ENCODE measurements at places on chromosomes 4 and X.

GRCh38 chr4:159106636-159107035 is 3.8 kb downstream of the RAPGEF2 start:
- DNase-seq = no peak

- DNase-seq = no peak
These were observed 15.1 kb downstream of the UBE2K start for GRCh38 chr4:39712819-39713607.

GRCh38 chr4:152189451-152190179 is 346.3 kb downstream of the FBXW7 start:
- no peak for DNase-seq

DNA sequence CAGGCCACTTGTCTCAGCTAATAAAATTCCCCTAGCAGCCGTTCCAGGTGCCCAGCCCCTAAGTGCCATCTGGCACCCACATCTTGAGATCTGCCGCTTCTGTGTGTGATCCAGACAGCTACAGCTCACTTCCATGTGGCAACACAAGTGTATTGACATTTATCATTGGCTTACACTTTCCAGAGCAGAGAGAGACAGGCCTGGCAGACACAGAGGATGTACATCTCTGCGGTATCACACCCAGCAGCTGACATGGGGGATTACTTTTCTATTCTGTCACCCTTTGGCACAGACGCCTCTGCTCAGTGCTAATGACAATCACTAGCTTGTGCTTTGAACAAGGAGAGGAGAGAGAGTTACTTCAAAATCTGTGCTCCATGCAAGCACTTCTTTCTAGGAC is 195.9 kb downstream of the KDR start:
- DNase-seq = no peak

DNA sequence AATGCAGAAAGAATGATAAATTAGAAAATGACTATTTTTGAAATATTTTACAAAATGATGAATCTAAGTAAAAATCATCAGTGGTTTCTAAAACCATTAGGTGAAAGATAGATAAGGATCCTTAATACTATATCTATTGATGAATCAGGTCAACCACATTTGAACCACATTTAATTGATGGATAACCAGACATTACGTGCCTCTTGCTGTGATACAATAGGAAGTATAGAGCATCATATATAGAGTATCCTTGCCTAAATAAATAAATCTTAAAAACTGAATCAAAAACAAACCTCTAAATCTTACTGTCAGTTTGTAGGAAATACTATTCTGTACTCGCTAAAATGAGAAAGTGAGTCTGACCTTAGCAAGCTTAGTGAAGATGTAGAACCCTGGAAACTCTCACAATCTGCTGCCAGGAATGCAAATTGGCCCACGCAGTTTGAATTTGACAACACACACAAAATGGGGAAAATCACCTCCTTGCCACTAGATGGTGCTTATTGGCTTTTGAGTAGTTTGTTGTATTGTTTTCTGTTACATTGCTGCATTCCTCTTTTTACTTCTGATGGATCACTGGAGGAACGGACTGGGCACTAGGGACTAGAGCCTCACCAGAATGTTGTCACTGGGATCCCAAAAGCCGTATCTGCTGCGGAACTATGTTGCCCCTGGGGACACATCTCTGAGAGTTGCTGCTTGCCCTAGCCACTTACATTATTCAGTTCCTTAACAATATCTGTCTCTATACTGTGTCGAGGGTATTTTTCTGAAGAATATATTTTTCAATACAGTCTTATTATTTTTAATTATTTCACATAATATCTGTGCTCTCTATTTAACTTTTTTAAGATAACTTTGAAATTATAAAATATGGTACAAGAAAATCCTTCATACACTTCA is 25.4 kb upstream of the SLAIN2 start:
- no peak for DNase-seq

DNA sequence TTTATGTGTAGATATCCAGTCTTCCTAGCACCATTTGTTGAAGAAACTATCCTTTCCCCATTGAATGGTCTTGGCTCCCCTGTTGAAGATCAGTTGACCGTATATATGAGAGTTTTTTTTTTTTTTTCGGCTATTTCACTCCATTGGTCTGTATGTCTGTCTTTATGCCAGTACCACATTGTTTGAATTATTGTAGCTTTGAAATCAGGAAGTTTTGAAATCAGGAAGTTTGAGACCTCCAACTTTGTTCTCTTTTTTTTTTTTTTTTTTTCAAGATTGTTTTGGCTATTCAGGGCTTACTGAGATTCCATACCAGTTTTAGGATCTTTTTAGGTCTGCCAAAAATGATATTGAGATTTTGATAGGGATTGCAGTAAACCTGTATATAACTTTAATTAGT is 4.3 kb upstream of the SCD5 start:
- no peak for DNase-seq

DNA sequence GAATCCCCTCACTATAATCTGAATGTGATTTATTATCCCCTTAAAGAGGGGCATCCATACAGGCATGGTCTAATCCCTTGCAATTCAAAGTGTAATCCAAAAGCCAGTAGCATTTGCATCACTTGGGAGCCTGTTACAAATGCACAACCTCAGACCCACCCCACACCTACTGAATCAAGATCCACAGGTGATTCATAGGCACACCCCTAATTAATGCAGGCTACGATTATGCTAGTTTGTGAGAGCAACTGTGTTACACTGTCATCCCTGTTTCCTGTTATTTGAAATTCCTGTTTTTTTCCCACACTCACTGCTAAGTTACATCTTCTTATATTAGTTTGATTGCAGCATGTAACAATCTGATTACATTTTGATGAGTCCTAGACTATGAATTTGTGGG is 120.0 kb downstream of the RAB28 start:
- no peak for DNase-seq
